ENCODE measurements at places on chromosomes 1 and 21. TPM values are rescaled to one million over a fixed set of nuclear protein-coding genes. Genes with fewer than 3 reads are reported as not detected.

WDR64 gene
- total RNA-seq, result not detected

DNA sequence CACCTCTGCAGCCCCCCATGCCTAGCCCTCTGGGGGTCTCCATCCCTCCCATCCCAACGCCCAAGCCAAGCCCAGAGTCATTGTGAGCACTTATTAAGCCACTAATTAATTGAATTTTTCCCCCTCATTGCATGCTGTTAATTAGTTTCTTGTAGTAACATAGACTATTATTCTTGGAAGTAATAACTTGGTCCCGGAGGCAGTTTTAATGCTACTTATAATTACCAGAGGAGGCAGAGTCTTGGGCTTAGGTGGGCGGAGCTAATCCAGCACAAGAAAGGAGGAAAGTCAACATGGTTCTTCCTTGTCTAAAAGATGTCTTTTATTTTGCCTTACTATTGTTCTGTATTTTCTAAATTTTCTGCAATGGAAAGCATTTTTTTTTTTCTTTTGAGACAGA lies 27.7 kb downstream of the FBXO2 start:
- no peaks in the 10 kb centered on the region for H3K36me3 ChIP-seq
- DNase-seq, result peak; percentile 5
- no peaks in the 10 kb centered on the region for H3K4me1 ChIP-seq
- no peak overlapping the region for H3K27ac ChIP-seq
- peaks cover 8% of the 10 kb centered on the region for H3K27me3 ChIP-seq
- H3K4me3 ChIP-seq, result no peak overlapping the region

- no peaks in the 10 kb centered on the region for H3K27me3 ChIP-seq
- peaks cover 5% of the 10 kb centered on the region for H3K4me1 ChIP-seq
- no peak for DNase-seq
These were observed 5.7 kb upstream of the SVBP start for GRCh38 chr1:42822800-42823392.

GRCh38 chr21:39651206-39651605 lies 38.5 kb downstream of the B3GALT5 start:
- H3K4me3 ChIP-seq, result no peak overlapping the region
- peaks cover 6% of the 10 kb centered on the region for H3K4me1 ChIP-seq
- H3K36me3 ChIP-seq, result no peaks in the 10 kb centered on the region
- DNase-seq, result no peak
- no peak overlapping the region for H3K27ac ChIP-seq
- H3K27me3 ChIP-seq, result no peaks in the 10 kb centered on the region

DNA sequence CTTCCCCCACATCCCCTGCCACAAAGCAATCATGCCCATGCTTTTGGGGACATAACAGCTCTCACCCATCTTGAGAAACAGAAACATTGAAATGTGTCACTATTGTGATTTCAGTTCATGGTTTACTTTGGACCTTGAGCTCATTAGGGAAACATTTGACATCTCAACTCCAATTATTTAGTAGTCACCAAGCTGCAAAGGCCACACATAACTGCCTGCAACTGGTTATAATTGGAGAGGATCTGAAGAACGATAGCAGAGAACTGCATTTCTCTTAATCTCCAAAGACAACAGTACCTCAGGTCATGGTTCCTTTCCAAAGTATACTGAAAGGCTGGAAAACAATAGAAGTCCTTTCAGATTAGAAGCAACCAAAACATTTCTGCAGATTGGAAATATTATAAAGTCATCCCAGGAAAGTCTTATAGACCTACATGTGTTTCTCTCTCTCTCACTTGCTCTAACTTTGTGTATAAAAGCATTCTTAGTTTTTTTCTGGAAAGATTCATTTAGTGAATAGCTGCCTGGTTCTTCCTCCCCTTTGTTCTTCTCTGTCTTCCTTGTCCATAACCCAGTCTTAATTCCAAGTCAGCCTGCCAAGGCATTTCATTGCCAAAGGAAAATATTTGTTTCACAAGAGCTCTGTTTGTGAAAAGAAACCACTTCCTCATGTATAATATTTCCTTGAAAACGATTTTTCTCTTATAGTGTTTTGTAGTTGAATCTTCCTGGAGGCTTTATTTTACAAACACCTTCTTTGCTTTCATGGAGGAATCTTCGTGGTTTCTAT lies 426.8 kb downstream of the ADGRL2 start:
- H3K4me3 ChIP-seq, result no peak overlapping the region
- peak; percentile 74 for DNase-seq
- no peaks in the 10 kb centered on the region for H3K36me3 ChIP-seq
- H3K27me3 ChIP-seq, result no peaks in the 10 kb centered on the region
- peaks cover 10% of the 10 kb centered on the region for H3K4me1 ChIP-seq
- no peak overlapping the region for H3K27ac ChIP-seq

DNA sequence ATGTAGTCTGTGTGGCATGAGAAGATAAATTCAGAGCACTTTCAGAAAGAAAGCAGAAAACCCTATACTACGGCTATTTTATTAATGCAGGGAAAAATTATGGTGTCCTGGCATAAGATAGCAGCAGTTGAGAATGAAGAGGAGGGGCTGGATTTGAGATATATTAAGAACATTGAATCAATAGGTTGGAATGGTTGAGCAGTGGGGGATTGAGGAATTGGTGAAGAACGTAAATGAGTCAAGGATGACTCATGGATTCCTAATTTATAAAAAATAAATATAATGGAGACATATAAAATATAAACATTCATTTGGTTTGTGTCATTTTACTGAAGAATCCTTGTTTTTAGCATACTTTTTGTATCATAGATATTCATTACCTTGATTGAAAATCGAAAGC lies 234.3 kb upstream of the ADAMTS5 start:
- H3K36me3 ChIP-seq, result no peaks in the 10 kb centered on the region
- no peaks in the 10 kb centered on the region for H3K27me3 ChIP-seq

All from osteoblast (primary cell).